Activated CD8-positive, alpha-beta memory T cell treated with anti-CD3 and anti-CD28 coated beads for 1 hour (primary cell): ENCODE measurements at places on chromosomes 11 and 22.

- DNase-seq: no peak
Measured at GRCh38 chr11:44034639-44035038, 13.1 kb upstream of the ACCSL start.

DNA sequence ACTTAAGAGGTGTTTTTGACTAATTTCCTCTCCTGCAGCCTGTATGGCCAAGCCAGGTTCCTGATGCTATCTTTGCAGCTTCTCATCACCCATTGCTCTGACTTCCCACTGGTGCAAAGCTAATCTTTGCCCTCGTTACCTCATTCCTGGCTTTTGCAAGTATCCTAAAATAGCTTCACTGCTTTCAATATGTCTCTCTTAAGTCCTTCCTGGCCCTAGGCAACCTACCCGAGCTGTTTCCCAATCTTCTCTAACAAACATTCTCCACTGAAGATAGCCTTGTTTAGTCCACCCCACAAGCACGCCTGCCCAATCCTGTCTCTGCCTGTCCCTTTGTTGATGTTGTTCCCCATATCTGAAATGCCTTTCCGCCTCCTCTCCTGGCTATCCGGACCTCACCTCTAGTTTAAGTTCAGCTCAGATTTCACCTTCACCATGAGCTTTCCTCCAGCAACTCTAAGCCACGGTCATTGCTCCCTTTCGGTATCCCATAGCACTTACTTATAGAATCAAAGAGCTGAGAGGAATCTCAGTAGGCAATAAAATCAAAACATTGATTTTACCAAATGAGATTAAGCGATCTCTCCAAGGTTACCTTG, 30.1 kb upstream of the CECR2 start:
- DNase-seq: no peak

GRCh38 chr11:127118811-127119210, 118.2 kb upstream of the KIRREL3 start:
- no peak for DNase-seq

GRCh38 chr11:130514316-130514715, 65.9 kb downstream of the ADAMTS15 start:
- DNase-seq: no peak

DNA sequence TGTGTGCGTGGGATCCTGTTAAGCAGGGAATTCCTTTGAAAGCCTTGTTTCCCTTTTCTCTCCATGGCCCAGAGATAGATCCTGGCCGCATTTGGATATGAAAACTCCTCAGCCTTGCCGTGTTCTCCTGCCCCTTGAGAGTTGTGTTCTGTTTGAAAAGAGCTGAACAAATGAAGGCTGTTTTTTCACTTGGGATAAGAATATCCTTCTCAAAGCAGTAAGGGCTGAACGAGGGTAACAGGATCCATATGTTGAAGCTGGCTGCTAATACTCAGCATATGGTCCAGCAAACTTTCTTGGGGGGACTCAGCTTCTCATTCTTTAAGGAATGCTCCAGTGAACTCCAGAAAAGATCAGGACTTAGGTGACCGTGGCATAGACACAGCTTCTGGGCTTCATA, 114.5 kb upstream of the TTC12 start:
- no peak for DNase-seq

- DNase-seq: no peak
Measured at GRCh38 chr22:23516304-23516703, 63.8 kb downstream of the IGLL1 start.

DNA sequence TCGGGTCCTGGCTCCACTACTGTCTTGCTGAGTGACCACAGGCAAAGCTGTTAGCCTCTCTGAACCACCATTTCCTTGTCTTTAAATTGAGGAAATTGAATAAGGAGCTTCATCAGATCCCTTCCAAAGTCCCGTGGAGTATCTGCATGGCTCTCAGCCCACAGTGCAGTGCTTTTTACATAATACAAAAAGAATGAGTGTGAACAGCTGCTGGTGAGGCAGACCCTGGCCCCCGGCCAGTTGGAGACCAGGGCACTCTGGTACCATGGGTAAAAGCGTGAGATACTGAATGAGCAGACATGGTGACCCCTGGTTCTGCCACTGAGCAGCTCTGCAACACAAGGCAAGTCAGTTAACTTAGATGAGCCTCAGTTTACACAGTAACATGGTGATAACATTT, 86.8 kb downstream of the GALNT18 start:
- no peak for DNase-seq

GRCh38 chr11:94924612-94925011, 48.7 kb downstream of the CWC15 start:
- no peak for DNase-seq

DNA sequence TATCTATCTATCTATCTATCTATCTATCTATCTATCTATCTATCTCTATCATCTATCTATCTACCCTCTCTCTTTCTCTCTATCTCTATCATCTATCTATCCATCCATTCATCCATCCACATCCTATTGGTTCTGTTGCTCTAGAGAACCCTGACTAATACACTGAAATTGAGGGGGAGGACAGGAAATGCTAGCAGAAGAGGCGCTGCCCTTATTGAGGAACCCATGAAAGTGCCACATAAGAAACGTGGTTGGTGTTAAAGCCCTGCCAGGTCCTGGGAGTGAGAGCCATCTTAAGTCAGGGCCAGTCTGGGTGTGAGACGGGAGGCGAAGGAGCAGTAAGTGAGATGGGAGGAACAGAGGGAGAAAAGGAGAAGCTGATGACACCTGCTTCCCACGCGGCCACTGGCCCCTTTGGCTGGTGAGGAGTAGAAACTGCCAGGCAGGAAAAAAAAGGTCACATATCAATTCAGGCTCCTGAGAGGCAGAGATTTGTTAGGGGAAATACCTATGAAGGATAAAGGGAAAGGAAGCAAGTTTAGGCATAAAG, 87.9 kb upstream of the PLET1 start:
- DNase-seq: no peak

DNA sequence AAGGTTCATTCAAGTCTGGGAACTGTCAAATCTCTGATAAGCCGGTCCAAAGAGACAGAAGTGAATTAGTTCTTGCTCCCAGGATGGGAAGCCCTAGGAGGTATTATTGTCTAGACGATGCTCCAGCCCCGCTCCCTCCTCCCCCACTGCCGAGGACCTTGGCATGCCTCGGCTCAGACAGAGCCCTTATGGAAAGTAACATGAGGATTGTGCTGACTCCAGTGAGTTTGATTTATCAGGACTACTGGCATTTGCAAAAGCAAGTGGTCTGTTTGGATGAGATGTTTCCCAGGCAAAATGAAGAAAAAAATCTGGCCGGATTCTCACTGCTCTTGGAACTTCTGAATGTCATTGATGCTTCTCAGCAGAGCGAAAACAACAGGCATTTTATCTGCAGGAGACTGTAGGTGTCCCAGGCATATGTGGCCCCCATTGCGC, 341.0 kb downstream of the ETS1 start:
- DNase-seq: no peak

GRCh38 chr11:124920870-124921609, 2.0 kb downstream of the HEPN1 start:
- DNase-seq: peak; percentile 66

DNA sequence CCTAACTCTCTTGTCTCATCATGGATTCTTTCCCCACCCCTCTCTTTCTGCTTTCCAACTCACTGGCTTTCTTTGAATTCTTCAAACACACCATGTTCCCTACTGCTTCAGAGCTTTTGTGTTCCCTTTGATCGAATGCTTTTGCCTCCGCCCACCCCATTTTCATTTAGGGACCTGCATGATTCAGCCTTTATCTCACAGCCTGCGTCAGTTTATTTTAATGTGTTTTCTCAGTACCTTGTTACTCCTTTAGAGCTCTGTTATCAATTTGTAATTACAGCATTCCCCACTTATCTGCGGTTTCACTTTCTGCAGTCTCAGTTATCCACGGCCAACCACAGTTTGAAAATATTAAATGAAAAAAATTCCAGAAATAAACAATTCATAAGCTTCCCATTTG, 451.3 kb downstream of the METTL15 start:
- DNase-seq: no peak

DNA sequence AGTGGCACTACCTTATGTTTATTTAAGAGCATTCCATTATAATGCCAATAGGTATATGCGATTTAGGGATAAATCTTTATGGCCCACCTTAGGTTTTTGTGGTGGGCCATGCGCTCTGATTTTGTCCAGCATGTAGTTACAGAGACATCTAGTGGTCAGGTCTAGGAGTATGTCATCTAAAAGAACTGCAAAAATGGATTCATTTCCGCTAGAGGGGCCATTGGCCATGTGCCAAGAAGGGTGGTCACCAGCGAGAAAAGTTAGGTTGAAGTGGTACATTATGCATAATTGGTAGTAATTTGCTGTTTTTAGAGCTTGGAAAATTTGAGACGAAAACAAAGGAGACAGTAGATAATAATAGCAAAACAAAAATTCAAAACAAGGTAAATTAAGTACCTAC, 27.7 kb downstream of the LRRC4C start:
- DNase-seq: no peak

DNA sequence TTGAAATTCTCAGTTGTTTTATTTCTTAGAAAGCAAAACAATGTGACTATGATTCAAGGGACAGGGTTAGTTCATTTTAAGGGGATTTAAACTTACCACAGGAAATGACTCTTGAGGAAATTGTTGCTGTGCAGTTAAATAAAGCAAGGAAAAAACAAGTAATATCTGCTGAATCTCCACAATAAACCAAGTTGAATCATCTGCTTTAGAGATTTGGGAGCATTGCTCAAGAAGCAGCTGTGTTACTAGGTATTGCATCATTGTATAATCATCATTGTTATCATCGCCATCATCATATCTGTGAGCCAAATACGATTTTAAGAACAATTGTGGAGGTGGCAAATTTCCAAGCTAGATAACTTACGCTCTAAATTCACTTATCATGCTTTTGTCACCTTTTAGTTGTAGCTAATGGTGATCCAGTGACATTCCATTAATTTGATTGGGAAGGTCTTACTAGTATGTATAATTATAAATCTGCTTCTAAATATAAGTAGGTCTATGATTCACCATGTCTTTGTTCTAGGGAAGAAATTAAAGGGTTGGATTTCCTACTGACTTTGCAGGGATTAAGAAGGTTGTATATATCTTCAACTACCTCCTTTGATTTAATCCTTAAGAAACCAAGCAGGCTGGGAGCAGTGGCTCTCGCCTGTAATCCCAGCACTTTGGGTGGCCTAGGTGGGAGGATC, 19.9 kb downstream of the MMP10 start:
- DNase-seq: no peak

GRCh38 chr11:74608431-74608830, 16.0 kb downstream of the POLD3 start:
- DNase-seq: no peak

GRCh38 chr11:87878373-87878825, 296.8 kb downstream of the RAB38 start:
- DNase-seq: no peak

DNA sequence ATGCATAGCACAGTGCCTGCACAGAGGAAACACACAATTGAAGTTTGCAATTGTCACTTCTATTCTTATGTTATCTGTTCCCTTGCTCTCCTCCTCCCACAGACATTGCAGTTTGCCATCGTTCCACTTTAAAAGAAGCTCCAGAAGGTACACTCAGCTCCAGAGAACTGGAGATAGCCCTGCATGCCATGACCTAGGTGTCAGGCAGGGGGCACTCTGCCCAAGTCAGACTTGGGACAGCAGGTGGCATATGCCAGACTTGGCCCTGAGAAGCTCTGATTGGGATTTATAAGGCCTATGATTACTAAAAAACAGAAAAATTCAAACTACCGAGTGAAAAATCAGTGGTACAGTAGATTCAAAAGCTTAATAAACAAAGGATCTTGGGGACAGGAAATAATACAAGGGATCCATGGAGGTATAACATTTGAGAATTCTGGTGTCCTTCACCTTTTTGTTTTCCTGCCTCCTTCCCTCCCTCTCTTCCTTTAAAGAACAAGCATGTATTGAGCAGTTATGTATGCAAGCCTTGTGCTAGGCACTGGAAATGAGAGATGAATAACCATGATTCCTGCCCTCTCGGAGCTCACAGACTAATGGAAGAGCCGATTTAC, 40.0 kb downstream of the TENM4 start:
- no peak for DNase-seq

GRCh38 chr11:94563176-94563847, 3.9 kb upstream of the PIWIL4 start:
- no peak for DNase-seq

- no peak for DNase-seq
Measured at GRCh38 chr11:37352485-37352884, 754.4 kb upstream of the RAG2 start.

DNA sequence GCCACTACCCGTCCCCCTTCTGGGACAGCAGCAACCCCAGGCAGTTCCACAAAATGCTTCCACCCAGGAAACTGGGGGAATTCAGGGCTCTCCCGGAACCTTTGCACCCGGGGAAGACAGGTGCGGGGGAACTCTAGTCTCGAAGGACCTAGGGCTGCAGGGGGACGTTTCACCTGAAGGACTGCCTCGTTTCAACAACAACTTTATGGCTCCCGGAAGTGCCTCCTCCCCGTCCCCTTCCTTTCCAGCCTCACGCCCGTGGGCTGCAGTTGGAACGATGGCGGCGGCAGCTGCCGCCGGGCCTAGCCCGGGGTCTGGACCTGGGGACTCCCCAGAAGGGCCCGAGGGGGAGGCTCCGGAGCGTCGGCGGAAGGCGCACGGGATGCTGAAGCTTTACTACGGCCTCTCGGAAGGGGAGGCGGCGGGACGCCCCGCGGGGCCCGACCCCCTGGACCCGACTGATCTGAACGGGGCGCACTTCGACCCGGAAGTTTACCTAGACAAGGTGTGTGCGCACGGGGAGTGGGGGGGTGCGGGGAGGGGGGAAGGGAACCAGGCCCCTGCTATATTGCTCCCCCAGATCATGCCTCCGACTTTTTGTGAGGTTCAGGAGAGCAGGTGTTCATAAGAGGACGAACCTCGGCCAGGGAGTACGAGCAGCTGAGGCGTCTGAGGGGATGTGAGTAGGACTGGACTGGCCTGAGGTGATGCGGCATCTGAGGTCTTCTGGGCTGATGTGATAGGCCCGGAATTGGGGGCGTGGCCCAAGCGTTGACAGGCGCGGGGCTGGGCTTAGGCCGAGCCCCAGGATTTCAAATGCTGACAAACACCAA, at the start of gene VPS51:
TSS of gene VPS51 (plus strand) at position 241 of the 833 bp plus-strand sequence. CDS start at position 278, 37 bp downstream.
- DNase-seq: peak; percentile 66

GRCh38 chr11:47992959-47993820, 12.8 kb downstream of the PTPRJ start:
- DNase-seq: no peak

DNA sequence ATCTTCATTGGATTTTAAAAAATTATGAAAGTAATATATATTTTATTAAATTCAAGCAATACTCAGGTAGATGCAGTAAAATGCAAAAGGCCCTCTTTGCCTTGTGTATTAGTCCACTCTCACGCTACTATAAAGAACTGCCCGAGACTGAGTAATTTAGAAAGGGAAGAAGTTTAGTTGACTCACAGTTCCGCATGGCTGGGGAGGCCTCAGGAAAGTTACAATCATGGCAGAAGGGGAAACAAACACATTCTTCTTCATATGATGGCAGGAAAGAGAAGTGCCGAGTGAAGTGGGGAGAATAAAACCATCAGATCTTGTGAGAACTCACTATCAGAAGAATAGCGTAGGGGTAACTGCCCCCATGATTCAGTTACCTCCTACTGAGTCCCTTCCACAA, 130.8 kb downstream of the HIPK3 start:
- DNase-seq: no peak

GRCh38 chr11:76634886-76635285, 35.7 kb downstream of the LRRC32 start:
- no peak for DNase-seq
